NCI-H1694 (cell line): ENCODE measurements at places on chromosomes 1 and 21.
A peak's percentile ranks its signal among the peaks of the same experiment; 100 is the strongest.

DNA sequence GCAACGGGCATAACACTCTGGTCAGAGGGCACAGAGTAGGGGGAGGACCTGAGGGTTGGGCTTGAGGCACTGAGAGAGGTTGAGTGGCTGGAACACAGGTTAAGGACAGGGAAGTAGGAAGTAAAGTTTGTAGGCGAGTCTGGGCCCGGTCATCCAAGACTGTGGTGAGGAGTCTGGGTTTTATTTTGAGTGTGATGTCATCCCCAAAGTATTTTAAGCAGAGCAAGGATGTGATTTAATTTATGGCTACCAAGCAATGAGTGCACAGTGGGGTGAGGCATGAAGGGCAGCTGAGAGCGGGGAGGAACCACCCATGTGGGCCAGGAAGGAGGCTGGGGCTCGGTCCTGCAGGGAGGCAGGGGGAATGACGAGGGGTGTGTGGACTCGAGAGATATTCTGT lies 11.2 kb upstream of the VWA5B1 start:
- no peak for DNase-seq

DNA sequence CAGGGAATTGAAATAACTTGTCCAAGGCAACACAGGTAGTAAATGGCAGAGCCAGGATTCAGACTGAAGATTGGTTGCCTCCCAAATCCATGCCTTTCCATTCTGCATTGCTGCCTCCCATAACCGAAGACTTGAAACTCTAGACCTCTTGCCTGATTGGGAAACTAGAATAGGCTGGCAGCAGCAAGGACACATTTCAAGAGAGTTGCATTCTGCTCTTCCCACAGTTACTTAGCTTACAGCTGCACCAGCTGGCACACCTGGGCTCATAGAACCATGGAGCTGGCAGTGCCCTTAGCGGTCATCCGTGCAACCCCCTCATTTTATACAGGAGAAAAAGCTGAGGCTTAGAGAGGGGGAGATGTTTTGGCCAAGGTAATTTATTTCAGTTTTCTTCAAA lies 8.0 kb downstream of the TRNAU1AP start:
- DNase-seq = no peak

DNA sequence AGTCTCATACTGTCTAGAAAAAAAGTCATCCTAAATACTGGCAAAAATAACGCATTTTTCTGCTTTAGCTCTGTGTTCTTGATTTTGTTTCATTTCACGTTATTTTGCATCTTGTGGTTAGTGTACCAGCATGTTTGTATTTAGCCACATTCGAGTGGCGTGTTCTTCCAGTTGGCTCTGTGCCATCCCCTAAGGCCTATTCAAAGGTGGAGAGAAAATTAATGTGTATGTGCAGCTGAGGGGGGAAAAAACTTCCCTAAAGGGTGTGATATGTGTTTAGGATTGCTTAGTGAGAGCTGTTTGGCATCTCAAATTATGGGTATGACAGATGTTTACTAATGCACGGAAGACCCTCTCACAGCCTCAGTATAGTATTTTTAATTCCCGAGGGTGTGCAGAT lies 12.1 kb downstream of the DNAJC16 start:
- DNase-seq = no peak

DNA sequence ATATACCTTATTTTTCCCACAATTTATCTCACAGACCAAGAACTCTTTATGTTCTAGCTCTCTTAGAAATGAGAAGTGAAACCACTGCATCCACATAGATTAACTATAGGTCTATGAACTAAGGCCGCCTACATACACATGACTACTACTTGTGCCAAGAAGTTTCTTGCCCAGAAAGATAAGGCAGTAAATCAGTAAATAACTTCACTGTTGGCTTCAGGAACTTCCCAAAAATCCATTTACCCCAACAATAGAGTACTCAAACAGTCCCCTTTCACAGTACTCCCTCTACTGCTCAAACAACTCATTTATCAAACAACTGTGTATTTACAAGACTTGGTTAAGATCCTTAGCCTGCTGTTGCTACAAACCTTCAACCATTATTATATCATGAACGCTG lies 96.5 kb downstream of the NME7 start:
- DNase-seq = no peak

DNA sequence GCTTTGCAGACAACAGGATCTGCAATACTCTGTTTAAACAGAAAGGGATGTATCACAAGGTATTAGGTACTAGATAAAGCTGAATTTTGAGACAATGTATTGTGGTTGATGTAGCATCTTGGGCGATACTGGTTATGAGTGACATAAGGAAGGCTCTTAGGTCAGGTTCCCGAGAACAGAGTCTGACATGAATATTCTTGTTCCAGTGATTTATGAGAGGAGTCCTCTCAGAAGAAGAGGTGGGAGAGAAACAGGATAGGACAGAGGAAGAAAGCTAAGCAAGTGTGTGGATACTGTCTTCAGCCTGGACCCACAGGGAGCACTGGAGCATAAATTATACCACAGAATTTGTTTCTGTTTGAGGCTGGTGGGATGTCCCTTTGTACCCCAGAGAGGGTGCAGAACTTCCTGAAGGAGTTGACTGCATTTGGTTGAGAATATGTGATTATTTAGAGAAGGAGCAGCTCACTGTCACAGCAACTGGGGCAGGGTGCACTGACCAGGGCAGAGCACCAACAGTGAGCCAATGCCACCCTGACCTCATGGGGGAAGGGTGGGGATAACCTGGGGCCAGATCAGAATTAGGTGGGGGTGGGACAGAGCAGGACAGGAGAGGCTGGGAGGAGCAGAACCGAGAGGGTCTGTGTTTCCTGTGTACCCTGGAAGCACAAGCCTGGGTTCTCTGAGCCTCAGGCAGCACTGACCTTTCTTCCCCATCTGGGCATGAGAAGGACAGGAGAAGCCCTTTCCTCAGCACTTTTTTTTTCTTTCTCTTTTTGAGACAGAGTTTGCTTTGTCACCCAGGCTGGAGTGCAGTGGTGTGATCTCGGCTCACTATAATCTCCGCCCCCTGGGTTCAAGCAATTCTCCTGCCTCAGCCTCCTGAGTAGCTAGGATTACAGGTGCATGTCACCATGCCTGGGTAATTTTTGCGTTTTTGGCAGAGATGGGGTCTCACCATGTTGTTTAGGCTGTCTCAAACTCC lies 36.3 kb upstream of the SLC6A9 start:
- no peak for DNase-seq

GRCh38 chr1:47555841-47556560 lies 118.2 kb downstream of the FOXD2 start:
- DNase-seq = no peak

DNA sequence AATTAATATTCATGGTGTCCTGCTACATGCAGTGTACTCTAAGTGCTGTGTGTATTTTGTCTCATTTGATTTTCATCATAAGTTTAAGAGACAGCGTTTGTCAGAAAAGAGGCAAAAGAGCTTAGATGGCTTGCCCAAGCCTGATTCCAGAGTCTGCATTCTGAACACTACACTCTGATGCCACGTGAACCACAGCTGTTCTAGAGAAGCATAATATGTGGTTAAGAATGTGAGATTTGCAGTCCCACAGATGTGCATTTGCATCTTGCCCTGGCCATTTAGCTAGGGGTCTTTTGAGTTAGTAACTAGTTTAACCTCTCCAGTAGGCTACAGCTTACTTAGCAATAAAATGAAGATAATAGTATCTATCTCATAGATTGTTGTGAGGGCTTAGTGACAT lies 9.2 kb upstream of the GADD45A start:
- DNase-seq = no peak

DNA sequence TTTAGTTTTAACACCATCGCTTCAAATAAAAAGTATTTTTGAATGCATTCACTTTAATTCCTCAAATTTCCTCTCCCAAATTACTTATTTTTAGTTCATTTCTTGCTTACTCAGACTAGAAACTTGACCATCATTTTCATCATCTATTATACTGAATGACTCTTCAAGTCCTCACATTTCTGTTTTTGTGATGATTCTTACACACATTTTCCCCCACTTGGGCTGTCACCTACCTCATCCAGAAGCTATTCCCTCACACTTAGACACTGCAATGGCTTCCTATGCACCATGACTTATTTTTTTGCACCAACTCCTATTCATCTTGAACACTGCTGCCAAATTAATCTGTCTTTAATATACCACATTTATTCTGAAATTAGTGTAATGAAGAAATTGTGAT lies 239.6 kb upstream of the DUSP10 start:
- no peak for DNase-seq

GRCh38 chr21:43602266-43603232 lies 56.7 kb downstream of the HSF2BP start:
- no peak for DNase-seq

DNA sequence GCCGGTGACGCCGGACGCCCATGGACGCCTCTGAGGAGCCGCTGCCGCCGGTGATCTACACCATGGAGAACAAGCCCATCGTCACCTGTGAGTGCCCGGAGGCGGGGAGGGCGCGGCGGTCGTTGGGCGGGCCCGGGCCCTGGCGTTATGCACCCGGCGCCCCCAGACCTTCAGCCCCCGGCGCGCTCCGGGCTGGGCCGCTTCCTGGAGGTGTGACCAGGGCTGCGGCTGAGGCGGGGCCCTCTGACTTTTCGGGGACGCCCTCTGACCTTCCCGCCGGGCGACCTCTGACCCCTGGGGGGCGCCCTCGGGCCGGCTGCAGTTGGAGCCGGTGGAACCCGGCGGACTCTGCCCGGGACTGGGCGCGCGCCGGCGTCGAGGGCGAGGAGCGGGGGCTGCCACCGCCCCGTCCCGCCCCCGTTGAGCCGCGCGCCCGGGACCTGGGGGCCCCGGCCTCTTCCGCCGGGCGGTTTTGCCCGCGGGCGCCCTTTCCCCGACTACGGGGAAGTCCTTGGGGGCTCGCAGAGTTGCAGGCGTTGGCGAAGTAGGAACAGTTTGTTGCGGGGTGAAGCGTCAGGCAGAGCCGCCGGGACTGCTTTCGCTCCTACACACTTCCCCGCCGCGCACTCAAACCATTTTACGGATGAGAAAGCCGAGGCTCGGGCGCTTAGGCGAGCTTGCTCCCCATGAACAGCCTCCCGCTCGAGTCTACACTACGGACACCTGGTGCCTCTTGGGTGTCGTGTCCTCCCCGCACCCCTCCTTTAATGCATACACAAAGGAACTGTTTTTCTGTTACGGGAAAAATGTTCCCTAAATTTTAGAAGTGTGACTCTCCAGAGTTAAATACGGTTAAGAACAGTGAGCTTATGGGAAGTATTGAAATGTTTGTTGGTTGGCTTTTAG lies 618 bp downstream of the TRAPPC10 start:
- peak; percentile 13 for DNase-seq

DNA sequence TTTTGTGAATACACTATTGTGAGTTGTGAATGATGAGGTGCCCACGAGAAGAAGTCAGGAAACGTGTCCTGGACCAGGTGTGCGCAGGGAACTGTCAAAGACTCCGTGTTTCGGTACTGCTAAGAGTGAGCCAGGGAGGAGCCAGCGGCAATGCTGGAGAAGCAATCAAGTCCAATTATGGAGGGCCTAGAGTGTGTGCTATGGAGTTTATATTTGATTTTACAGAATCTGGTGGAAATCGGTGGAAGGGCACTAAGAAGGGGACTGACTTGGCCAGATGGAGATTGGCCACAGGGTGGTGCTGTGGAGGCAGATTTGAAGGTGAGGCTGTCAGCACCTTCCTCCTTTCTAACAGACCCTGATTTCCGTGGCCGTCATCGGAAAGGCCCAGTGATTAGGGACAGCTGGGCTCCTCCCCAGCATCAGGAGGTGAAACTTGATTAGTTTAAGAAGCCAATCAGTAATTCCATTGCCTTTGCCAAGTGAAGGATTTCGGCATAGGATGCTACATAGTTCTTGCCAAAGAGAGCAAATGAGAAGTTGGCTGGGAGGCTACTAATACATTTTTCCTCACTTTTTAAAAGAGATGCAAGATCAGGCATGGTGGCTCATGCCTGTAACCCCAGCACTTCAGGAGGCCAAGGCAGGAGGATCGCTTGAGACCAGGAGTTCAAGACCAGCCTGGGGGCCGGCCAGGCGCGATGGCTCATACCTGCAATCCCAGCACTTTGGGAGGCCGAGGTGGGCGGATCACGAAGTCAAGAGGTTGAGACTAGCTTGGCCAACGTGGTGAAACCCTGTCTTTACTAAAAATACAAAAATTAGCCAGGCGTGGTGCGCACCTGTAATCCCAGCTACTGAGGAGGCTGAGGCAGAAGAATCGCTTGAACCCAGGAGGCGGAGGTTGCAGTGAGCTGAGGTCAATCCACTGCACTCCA lies 7.0 kb downstream of the PTCH2 start:
- peak; percentile 88 for DNase-seq

DNA sequence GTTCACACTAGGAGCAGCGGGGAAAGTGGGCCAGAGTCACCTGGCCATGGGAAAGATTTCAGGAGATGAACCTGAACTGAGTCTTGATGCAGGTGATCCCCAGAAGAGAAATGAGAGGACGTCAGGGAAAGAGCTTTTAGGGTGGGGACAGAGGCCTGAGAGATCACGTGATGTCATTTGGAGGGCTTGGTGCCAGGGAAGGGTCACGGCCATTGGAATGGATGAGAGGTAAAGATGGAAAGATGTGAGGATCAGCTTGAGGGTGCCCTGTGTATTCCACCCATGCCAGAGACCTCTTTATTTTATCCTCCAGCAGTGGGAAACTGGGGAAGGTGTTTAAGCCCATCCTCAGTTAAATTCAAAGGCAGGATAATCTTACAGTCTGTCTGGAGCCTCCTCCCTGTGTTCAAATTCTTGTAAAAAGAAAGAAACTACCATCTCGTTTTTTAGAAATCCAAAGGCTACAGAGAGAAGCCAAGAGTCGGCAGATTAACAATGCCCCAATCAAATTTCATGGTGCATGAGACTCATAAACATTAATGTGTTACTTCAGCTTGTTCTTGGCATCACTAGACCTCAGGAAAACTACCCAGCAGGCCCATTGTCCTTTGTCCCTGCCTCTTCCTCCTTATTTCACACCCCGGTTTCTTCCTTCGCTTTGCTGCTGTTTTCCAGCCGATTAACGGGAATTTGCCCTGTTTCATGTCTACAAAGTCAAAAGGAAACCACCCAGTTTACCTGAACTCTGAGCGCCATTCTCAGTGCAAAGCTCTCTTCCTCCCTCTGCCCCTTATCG lies 93.1 kb upstream of the LRRC8D start:
- no peak for DNase-seq

DNA sequence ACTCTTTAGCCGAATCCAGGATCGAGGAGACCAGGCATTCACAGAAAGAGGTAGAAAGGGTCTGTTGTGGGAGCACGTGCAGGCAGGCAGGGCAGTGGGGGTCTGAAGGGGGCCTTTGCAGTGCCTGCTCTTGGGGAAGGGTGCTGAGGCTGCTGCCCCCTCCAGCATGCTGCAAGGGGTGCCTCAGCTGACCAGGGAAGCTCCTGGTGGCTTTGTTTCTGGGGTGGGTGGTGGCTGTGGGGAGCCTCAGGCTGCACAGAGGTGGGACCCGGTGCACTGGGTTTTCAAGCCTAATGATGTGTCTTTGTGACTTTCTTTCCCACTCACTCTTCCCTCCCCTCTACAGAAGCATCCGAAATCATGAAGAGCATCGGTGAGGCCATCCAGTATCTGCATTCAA lies 41.5 kb upstream of the IL19 start:
- no peak for DNase-seq
